ENCODE measurements at places on chromosomes 7 and 10.

DNA sequence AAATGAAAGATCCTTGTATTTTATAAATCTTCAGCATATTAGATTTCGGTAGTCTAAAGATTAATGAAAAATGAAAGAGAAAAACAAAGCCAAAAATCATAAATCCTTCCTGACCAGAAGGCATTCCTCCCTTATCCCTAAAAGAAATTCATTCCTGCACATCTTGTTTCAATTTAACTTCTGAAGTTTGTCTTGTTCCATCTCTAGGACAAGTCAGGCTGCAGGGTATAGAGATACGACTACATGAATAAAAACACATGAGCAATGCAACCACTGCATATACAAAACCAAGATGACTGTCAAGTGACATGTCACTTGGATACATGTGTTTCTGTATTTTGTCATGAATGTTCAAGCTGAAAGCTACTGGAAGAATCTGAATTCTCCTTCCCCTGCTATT, 214.9 kb downstream of the JAZF1 start:
- no peak for DNase-seq

- no peak for DNase-seq
These were observed 213.0 kb upstream of the INHBA start for GRCh38 chr7:41915871-41916270.

DNA sequence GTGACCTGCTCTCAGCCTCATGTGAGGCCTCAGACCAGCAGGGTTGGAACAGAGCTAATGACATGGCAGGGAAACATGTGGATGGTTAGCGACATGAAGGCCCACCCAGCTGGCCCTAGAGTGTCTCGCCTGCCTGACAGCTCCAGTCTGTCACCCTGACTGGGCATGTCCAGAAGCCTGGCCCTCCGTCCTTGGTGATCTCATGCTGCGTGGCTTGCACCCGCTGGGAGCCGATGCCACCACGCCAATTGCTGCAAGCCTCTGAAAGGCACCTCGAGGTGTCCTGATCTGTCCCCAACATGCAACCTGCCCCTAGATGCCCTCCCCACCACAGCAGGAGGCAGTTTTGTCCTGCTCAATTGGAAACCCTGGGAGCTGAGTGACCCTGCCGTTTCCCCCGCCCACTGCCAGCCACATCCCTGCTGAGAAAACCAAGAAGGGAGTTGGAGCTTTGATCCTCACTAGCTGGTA, 27.8 kb upstream of the RET start:
- DNase-seq, result no peak

DNA sequence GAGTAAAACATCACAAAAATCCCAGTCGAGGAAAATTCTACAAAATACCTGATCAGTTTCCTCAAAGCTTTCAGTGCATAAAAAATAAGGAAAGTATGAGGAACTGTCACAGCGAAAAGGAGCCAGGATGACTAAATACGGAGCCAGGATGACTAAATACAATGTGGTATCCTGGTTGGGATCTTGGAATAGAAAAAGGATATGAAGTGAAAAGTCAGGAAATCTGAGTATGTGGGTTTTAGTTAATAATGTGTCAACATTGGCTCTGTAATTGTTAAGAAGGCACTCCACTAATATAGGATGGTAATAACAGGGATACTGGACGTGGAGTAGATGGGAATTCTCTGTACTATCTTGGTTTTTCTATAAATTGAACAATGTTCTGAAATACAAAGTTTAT, 175.5 kb downstream of the SUGCT start:
- peak; percentile 66 for DNase-seq

- peak; percentile 56 for DNase-seq
These were observed 26.2 kb downstream of the ABLIM1 start for GRCh38 chr10:114631666-114632417.

DNA sequence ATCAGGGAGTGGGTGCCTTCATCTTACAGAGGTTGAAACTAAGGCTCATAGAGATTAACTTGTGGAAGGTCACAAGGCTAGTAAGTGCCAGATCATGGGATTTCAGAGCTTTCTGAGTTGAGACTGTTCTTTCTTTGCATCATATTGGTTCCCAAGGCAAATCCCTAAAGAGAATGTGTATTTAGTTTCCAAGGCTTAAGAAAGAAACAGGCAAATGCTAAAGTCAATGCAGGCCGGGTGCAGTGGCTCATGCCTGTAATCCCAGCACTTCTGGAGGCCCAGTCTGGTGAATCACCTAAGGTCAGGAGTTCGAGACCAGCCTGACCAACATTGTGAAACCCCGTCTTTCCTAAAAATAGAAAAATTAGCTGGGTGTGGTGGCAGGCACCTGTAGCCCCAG, 19.8 kb downstream of the CDK1 start:
- no peak for DNase-seq
